Stimulated activated CD8-positive, alpha-beta memory T cell treated with anti-CD3 and anti-CD28 coated beads, Interleukin-7, amount 100 ng/mL, for 1 hour (primary cell): ENCODE measurements at places on chromosomes 16 and 17.

- DNase-seq = no peak
Measured at GRCh38 chr17:33234233-33234632, 58.9 kb downstream of the ASIC2 start.

DNA sequence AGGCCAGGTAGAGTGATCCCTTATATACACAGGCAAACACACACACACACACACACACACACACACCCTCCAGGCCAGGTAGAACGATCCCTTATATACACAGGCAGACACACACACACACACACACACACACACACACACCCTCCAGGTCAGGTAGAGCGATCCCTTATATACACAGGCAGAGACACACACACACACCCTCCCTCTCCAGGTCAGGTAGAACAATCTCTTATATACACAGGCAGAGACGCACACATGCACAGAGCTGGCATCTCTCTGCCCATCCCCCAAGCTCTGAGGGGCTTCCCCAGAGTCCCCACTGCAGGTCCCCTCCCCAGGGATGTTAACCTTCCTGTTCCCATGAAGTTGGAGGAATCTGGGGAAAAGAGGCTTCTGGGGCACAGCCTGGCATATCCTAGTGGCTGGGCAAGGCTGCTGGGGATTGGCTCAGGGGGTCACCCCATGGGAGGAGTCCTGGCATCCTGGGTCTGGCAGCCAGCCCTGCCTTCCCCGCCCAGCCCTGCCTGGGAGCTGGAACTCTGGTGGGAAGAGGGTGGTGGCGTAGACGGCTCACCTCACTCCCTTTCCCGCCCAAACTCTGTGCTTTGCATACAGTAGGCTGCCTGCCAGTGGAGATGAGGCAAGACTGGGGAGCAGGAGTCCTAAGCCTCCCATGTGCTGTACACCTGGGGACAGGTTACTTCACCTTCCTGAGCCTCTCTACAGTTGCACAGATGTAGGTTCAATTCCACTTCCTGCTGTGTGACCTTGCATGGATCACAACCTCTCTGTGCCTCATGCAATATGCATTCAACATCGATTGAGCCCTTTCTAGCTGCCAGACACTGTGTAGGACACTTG lies 41.8 kb downstream of the TEKT5 start:
- no peak for DNase-seq

DNA sequence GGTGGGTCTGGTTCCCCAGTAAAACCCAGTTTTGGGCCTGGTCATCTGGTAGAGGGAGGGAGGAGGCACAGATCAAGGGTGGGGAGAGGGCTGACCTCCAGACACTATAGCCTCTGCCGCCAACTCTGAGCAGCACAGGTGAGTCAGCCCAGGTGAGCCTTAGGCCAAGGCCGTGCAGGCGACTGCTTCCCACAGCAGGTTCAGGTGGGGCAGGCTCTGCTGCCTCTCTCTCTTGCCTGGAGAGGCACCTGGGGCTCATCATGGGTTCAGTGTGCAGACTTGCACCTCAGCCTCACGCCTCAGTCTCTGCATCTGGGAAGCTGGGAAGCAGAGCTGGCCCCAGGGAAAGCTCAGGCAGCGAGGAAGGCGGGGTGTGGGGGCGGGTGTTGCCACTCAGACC lies 37.8 kb upstream of the IL34 start:
- DNase-seq = no peak

- DNase-seq = no peak
Measured at GRCh38 chr17:38509772-38510420, 81.6 kb downstream of the ARHGAP23 start.

DNA sequence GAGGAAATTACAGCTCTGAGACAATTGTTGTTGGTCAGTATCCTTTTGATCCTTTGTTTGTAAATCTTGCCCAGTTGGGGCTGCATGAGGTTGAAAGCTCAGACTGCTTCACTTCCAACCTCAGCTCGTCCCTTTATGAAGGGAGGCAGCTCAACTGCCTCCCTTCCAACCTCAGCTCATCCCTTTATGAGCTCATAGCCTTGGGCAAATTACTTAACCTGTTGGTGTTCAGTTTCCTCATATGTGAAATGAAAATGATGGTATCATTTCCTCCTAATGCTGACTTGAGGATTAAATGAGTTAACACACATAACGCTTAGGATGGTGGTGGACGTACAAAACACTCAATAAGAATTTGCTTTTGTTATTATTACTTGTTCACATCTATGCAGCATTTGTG lies 265.1 kb downstream of the CDH13 start:
- no peak for DNase-seq

DNA sequence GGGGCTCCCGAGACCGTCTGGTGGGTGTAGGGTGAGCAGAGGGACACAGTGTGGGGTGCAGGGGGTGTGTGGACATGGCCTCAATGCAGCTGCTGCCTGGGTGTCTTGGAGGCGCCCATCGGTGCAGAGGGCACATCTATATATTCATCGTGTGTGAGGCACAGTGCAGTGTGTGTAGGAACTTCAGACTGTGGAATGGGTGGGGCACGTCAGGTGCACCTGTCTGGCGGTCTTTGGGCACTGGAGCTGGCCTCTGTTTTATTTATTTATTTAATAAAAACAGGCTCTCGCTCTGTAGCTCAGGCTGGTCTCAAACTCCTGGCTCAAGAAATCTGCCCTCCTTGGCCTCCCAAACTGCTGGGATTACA lies 16.8 kb downstream of the LASP1 start:
- DNase-seq = no peak

DNA sequence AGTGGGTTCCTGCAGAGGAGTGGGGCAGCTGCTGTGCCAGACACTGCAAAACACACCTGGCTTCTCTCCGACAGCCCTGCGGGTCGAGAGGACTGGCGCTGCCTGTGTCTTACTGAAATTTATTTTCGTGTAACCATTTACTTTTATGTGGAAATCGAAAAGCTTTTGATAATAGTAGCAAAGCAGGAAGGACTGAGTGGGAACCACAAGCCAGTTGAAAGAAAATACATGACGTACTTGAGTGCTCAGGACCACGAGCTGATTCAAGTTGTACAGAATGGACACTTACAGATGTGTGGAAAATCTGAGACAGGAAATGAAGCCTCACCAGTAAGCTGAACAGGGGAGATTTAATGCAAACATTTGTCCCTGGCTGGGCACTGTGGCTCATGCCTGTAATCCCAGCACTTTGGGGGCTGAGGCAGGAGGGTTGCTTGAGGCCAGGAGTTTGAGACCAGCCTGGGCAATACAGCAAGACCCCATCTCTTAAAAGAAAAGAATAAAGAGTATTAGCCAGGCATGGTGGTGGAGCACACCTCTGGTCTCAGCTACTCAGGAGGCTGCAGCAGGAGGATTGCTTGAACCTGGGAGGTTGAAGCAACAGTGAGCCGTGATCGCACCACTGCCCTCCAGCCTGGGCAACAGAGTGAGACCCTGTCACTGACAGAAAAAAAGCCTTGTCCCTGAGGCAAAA lies 11.3 kb upstream of the RPL13 start:
- DNase-seq = no peak

GRCh38 chr16:61891460-61891859 lies 144.8 kb downstream of the CDH8 start:
- DNase-seq = no peak

- peak; percentile 45 for DNase-seq
Measured at GRCh38 chr16:87895641-87896141, 26.4 kb upstream of the SLC7A5 start.

GRCh38 chr16:53600126-53600525 lies 97.1 kb upstream of the AKTIP start:
- DNase-seq = no peak

GRCh38 chr17:71942626-71943025 lies 178.2 kb upstream of the SOX9 start:
- no peak for DNase-seq

DNA sequence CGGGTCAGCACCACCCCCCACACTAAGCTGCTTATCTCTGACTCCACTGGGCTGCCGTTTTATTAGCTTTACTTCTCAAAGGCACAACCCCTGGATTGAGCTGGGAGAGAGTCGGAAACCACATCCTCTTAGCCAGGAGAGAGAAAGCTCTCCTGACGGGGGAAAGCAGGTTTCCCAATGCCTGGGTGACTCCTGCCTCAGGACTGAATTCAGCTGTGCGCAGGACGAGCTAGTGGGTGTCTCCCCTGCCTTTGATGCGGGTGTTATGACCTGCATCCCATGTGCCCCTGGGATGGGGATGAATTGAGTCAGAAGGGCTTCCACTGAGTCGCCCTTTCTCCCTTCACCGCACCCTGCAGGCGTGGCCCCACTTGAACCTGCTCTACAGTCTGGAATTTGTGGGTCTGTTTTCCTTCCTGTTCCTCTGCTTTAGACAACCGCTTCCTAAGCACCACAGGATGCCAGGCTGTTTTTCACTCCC lies 819.2 kb upstream of the EEF2KMT start:
- DNase-seq = no peak

GRCh38 chr16:29676989-29677785 lies 1.8 kb upstream of the QPRT start:
- no peak for DNase-seq

- no peak for DNase-seq
Measured at GRCh38 chr16:87535855-87536794, 43.3 kb upstream of the ZCCHC14 start.

DNA sequence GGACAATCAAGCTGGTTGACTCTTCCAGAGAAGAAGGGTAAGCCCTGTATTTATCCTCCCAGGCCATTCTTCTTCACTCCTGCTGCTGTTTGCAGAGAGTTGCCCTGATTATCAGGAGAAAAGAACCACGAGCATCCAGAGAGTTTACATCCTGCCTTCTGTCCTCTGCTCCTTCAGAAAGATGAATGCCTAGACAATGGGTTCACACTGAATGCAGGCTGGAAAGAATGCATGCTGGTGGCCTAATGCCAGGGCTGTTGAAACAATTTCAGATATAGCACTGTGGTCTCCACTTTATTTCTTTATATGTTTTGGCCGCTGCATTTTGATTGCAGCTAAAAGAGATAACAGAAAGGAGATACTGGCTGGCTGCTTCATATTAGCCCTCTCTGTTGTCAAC lies 21.2 kb upstream of the HAS3 start:
- DNase-seq = no peak

- DNase-seq = no peak
Measured at GRCh38 chr17:39962642-39963220, at the start of gene GSDMA. Gene GSDMA (plus strand): TSS chr17:39963004. CDS start chr17:39965688, 2,684 bp downstream.

GRCh38 chr16:80280557-80280956 lies 260.2 kb upstream of the DYNLRB2 start:
- DNase-seq = no peak

GRCh38 chr16:85662976-85663830 lies 25.6 kb downstream of the GINS2 start:
- DNase-seq = no peak

DNA sequence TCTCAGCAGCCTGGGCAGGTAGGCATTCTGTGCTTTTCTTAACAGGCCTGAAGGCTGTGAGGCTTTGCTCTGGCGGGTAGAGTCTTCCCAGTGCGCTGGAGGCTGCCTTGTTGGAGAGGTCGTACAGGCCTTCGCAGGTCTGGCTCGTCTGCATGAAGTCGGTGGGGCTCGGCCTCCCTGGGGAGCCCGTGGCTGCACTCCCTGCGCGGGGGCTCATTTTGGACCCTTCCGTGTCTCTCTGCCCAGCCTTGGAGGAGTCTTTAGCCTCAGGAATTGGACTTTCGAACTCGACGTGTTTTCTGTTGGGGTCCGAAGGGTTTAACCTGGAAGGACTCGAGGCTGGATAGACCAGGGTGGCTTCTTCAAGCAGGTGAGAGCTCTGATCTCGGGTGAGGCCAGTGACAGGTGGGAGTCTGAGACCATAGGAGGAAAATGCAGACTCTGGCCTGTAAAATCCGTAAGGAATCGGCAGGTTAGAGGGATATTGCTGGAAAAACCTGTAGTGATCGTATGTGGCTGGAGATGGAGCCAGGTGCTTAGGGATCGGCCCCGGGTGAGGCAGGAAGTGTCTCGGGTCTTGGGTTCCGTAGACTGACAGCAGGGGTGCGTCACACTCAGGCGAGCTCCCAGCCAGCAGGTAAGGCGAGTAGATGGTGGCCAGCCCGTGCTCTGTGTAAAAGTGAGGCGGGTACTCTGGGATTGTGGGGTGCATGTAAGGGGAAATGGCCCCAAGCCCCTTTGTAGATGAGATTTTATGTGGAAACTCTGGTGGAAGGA lies 8.6 kb downstream of the ZNF750 start:
- no peak for DNase-seq

GRCh38 chr17:9313346-9313745 lies 262.3 kb downstream of the STX8 start:
- DNase-seq = no peak

DNA sequence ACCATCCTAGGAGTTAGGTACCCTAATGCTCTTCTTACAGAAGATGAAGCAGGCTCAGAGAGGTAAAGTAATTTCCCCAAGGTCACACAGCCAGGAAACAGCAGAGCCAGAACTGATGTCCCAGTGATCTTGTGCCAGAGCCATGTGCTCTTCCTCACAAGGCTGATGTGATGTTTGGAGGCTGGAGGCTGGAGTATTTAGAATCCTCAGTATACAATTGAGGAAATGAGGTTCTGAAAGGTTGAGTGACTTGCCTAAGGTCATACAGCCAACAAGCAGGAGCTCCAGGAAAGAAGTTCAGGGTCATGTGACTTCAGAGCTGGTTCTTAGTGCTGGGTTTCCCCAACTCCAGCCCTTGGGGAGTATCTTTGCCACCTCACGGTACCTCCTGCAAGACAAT lies 18.5 kb downstream of the ITPRIPL2 start:
- no peak for DNase-seq

- DNase-seq = no peak
Measured at GRCh38 chr16:4200000-4200780, 41.7 kb downstream of the SRL start.

- no peak for DNase-seq
Measured at GRCh38 chr16:914440-914839, 56.3 kb downstream of the LMF1 start.

DNA sequence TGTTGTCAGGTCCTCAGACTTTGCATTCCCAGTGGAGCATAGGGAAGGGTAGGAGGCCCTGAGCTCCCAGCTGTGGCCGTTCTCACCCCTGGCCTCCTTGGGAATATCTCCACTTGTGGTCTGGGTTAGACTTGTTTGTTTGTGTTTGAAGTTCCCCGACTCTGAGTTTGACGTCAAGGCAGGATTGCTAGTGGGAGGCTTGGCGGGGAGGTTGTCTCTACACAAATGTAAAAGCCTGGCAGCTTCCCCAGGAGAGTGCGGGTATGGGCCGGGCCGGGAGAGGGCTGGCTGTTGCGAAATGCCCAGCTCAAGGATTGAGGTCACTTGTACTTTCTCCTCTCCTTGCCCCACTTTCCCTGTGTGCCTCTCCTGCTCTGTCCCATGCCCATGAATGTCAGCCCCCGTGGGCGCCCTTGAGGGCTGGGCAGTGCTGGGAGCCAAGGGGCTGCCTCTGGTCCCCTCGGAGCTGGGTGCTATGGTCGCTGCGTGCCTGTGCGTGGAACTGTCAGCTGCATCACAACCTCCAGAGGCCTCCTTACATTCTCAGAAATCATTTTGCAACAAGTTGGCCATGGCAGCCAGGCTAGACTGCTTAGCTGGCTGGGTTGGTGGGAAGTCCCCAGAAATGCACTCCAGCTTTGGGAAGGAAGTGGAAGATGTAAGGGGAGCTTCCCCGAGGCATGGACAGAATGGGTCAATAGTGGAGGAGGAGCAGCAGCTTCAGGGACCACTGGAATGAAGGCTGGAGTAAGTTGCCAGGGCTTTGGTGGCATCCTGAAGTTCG lies 84.3 kb downstream of the KSR1 start:
- no peak for DNase-seq

- no peak for DNase-seq
Measured at GRCh38 chr16:53087101-53087500, 32.3 kb downstream of the CHD9 start.

GRCh38 chr17:64009571-64010402 lies 10.6 kb downstream of the ICAM2 start:
- DNase-seq = no peak

- no peak for DNase-seq
Measured at GRCh38 chr16:73126525-73126853, 78.6 kb upstream of the ZFHX3 start.

GRCh38 chr17:4301066-4301465 lies 37.3 kb upstream of the ANKFY1 start:
- no peak for DNase-seq
